ENCODE measurements at places on chromosomes 2 and 18.

DNA sequence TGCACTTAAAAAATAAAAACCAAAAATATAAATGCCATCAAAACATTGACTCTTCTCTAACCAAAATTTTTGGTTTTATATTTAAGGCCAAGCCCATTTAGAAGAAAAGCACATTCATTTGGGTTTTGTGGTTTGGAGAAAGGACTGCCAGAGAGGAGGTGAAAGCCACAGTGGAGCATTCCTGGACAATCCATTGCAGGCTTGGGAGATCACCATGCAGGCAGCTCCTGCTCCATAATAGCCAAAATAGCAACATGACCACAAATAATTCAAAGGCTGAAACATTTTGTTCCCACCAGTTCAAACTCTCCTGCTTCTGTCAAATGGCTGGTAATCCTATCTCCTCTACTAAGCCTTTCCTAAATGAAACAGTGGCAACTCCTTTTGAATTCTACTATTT lies 73.5 kb downstream of the GALNT3 start:
- H3K36me3 ChIP-seq = no peaks in the 10 kb centered on the region
- DNase-seq = no peak
- H3K4me3 ChIP-seq = no peak overlapping the region
- H3K27ac ChIP-seq = no peak overlapping the region
- no peaks in the 10 kb centered on the region for H3K4me1 ChIP-seq
- no peaks in the 10 kb centered on the region for H3K27me3 ChIP-seq

- no peaks in the 10 kb centered on the region for H3K27me3 ChIP-seq
- H3K4me3 ChIP-seq = no peak overlapping the region
- no peaks in the 10 kb centered on the region for H3K36me3 ChIP-seq
Observed at GRCh38 chr2:53569957-53570727, 197.5 kb upstream of the CHAC2 start.

DNA sequence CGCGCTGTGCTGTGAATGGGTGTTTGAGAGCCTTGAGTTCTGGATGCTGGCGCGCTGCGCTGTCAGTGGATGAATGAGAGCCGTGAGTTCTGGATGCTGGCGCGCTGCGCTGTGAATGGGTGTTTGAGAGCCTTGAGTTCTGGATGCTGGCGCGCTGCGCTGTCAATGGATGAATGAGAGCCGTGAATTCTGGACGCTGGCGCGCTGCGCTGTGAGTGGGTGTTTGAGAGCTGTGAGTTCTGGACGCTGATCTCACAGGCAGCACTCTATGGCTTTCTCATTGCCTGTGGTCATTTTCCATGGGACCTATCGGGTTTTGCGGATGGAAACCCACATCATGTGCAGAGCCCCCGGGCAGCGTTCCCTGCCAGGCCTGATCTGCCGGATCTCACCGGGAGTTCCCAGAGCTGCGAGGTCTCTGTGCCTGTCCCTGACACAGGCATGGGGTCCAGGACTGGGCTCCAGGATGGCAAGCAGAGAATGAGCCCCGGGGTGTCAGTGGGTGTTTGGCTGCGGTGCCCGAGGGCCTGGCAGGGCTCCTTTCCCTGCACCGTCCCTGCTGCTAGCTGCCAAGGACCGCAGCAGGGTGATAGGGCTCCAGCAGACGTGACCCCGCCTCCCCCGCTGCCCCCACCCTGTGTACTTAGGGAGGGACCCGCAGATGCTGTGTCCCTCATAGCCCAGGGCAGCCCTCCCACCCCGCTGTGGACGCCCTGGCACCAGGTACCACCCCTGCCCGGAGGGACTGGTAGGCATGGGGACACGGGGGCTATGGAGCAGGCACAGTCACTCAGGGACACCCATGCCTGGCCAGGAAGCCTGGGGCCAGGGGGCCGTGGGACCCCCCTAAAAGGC lies 9.7 kb downstream of the PDCD1 start:
- H3K27ac ChIP-seq = no peak overlapping the region
- H3K36me3 ChIP-seq = no peaks in the 10 kb centered on the region
- H3K4me3 ChIP-seq = no peak overlapping the region
- peaks cover 9% of the 10 kb centered on the region for H3K4me1 ChIP-seq
- peaks cover 4% of the 10 kb centered on the region for H3K27me3 ChIP-seq

GRCh38 chr2:72011791-72012190 lies 135.9 kb downstream of the CYP26B1 start:
- H3K27ac ChIP-seq = no peak overlapping the region
- H3K4me3 ChIP-seq = no peak overlapping the region
- H3K27me3 ChIP-seq = no peaks in the 10 kb centered on the region
- no peaks in the 10 kb centered on the region for H3K4me1 ChIP-seq
- DNase-seq = no peak

DNA sequence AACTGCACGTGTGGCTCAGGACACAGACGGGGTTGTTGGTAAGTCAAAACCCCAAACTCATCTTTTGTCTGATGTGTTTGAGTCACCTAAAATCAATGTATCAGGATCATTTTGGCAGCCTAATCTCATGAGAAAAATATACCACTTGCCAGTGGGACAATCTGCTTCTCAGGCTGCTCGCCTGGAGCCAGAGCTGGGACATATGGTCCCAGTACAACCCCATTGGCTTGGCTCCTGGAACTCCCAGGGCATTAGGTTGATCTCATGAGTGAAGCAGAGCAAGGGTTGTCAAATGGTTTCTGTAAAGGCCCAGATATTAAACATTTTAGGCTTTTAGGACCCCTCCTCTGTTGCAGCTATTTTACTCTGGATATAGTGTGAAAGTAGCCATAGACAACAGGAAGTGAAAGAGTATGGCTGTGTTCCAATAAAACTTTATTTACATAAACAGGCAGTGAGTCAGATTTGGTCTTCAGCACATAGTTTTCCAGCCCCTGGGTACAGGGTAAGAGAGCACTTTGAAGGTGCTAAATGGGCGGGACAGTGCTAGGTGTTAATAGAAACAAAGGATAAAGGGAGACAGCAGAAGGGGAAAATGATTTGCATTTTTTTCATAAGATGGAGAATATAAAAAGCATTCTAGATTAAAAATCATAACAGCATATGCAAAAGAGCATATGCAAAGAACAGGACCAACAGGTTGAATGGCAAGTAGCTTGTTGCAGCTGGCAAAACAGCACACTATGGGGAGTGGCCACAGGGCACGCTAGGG lies 290.8 kb downstream of the KCNS3 start:
- no peak overlapping the region for H3K27ac ChIP-seq
- H3K36me3 ChIP-seq = no peaks in the 10 kb centered on the region
- H3K27me3 ChIP-seq = no peaks in the 10 kb centered on the region
- no peak overlapping the region for H3K4me3 ChIP-seq
- peaks cover 22% of the 10 kb centered on the region for H3K4me1 ChIP-seq

DNA sequence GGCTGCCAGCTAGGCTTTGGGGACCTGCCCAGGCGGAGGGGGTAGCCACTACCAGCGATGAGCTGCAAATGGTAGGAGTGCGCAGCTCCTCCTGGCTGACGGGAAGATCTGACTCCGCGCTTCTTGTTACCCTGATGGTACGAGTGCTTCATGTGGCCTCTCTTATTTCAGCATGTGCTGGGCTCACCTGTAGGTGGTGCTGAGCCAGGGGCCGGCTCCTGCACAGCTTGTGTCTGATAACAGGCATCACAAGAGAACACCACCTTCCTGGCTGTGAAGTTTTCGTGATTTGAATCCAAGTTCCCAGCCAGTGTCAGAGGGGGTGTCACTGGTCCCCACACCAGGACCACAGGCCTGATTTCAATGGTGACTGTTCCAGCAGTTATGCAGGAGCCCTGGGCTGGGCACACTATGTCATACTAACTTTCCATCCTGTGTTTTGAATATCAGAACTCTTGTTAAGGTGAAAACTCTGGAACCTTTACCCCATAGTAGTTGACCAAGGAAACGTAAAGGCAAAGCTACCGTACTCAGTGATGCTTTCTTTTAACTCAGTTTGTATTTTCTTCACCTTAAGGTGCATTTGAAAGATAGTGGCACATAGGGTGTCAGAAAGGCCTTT lies 28.0 kb downstream of the APCDD1 start:
- no peak for DNase-seq
- no peak overlapping the region for H3K4me3 ChIP-seq
- H3K27me3 ChIP-seq = no peaks in the 10 kb centered on the region
- H3K36me3 ChIP-seq = peaks cover 21% of the 10 kb centered on the region
- no peak overlapping the region for H3K27ac ChIP-seq

DNA sequence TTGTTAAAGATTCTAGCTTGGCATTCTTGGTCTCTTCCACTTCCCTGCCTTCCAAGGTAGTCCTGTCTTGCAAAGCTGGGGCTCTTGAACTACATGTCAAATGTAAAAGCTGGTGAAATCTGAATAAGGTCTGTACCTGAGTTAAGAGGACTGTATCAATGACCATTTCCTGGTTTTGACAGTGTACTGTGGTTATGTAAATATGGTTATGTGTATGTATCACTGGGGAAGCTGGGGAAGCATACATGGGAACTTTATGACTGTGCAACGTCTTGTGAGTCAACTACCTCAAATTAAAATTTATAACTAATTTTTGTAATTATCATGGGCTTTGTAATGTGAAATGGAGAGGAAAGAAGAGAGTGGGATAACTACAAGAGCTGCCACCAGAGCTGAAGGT lies 81.7 kb downstream of the COL4A4 start:
- no peak overlapping the region for H3K27ac ChIP-seq
- peaks cover 5% of the 10 kb centered on the region for H3K36me3 ChIP-seq
- H3K4me1 ChIP-seq = no peaks in the 10 kb centered on the region
- no peak for DNase-seq
- H3K27me3 ChIP-seq = no peaks in the 10 kb centered on the region
- no peak overlapping the region for H3K4me3 ChIP-seq

DNA sequence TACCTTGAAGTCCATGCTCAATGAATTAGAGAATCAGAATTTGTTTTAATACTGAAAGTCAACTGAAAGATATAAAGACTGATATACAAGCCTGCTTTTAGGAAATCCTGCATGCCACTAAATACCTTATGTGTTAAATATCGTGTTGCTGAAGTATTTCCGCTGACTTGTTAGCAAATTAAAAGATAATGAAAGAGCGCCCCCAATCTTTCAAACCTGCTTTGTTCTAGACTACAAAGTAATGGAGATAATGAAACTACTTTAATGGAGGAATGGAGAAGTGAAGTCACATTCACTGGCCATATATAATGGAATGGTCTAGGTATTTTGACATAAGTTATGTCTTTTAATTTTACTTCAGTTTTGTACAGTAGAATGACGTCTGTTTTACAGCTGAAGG lies 95.7 kb downstream of the ASXL3 start:
- no peak overlapping the region for H3K4me3 ChIP-seq
- no peaks in the 10 kb centered on the region for H3K4me1 ChIP-seq
- no peaks in the 10 kb centered on the region for H3K36me3 ChIP-seq
- no peaks in the 10 kb centered on the region for H3K27me3 ChIP-seq
- DNase-seq = no peak

DNA sequence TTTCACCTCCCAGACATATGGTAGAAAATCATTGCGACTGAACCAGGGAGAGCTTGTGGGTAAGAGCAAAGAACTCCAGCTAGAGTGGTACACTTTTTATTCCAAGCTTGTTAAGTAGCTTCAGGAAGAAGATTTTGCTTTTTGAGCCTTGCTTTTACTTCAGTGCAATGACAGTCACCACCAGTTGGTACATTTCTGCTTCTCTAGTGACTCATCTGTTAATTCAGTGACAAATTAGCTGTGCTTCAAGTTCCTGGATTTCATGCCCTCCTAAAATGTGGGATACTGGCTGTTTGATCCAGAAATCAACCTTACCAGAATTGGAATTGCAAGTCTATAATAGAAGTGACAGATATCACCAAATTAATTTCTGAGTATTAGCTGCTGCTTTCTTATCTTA lies 117.6 kb upstream of the TTN start:
- H3K4me1 ChIP-seq = no peaks in the 10 kb centered on the region
- H3K4me3 ChIP-seq = no peak overlapping the region
- H3K27ac ChIP-seq = no peak overlapping the region
- H3K27me3 ChIP-seq = no peaks in the 10 kb centered on the region
- no peaks in the 10 kb centered on the region for H3K36me3 ChIP-seq

DNA sequence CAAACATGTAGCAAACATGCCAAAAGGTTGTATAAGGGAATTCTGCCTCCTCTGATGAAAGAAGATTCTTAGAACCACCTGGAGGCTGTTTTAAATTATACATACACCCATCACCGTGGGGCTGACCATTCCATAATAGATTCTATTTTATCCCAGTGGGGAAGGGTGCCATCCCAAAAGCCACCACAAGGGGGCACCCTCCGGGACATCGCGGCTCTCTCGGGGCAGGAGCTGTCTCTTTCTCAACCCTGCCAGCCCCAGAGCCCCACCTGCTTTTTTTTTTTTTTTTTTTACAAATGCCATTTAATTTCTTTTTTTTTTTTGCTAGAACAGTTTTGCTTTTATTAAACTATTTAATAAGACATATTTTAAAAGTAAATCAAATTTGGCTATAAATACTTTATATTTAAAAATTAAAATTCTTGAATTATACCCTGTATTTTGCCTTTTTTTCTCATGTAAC lies 8.6 kb upstream of the MTCL1 start:
- no peaks in the 10 kb centered on the region for H3K4me1 ChIP-seq
- no peak overlapping the region for H3K4me3 ChIP-seq
- peaks cover 4% of the 10 kb centered on the region for H3K27me3 ChIP-seq

DNA sequence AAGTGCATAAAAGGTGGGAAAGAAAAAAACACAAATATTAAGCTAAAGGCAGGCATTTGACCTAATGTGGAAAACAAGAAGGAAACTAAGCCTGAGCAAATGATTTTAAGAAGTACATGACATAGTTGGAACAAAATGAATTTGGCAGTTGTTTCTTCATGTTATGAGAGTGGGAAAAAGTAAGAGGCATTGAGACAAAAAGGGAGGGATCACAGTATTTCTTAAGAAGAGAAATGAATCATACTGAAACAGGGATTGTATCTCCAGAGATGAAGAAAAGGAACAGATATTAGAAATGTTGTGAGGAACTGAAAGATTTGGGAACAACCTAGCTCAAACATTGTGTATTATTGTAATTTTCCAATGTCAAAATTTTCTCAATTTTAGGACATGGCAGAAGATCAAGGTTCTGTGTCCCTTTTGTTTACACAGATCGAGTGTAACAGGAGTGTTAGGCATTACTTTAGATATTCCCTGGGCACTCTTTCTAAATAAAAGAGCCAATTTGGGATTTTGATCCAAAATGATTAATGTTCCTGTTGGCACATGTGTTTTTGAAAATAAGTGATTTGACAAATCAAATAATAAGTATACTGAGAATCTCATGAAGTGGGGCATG lies 98.6 kb downstream of the CALCRL start:
- peaks cover 13% of the 10 kb centered on the region for H3K4me1 ChIP-seq
- DNase-seq = no peak
- H3K27me3 ChIP-seq = no peaks in the 10 kb centered on the region
- peaks cover 5% of the 10 kb centered on the region for H3K36me3 ChIP-seq
- no peak overlapping the region for H3K4me3 ChIP-seq

- no peak overlapping the region for H3K4me3 ChIP-seq
- no peaks in the 10 kb centered on the region for H3K27me3 ChIP-seq
- no peak overlapping the region for H3K27ac ChIP-seq
Observed at GRCh38 chr2:212979046-212979612, 172.3 kb downstream of the IKZF2 start.

GRCh38 chr2:16513626-16514025 lies 152.0 kb downstream of the CYRIA start:
- peaks cover 33% of the 10 kb centered on the region for H3K27me3 ChIP-seq
- H3K27ac ChIP-seq = no peak overlapping the region
- no peak overlapping the region for H3K4me3 ChIP-seq
- H3K36me3 ChIP-seq = no peaks in the 10 kb centered on the region
- no peaks in the 10 kb centered on the region for H3K4me1 ChIP-seq
- no peak for DNase-seq

All from lower lobe of right lung (tissue), 2 donors.